ENCODE measurements at places on chromosomes 12 and 14. TPM values are rescaled to one million over a fixed set of nuclear protein-coding genes. Genes with fewer than 3 reads are reported as not detected.

Gene FSCB
- total RNA-seq: not detected

Gene KRT76
- not detected for total RNA-seq

Gene CDKN1B
- 38.7 TPM for total RNA-seq

DNA sequence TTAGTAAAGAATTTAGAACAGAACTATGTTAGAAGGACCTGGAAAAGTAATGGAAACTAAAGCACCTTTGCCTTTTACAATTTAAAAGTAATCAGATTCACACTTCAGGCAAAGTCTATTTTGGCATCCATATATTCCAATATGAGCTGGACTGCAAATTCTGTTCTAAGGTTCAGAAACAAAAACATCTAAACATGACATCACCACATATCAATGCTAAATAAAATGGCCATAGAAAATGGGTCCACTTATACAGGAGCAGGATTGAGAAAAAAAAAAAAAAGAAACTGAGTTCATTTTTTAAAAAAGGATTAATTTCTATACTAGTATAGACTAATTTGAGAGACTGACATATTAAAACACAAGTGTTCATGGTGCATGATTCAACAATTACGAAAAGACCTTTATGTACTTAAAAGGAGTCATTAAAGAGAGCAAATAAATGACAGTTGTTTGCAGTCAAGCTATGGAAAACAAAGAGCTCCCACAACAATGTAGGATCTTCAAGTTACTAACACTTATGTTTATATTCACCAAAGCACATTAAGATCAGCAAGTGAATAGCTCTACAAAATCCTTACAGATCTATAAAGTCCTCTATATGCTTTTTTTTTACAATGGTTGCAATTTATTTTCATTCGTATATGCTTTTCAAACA, 45.7 kb downstream of the DICER1 start:
- peak; percentile 21 for DNase-seq
